ENCODE measurements at places on chromosomes 2 and 18.

DNA sequence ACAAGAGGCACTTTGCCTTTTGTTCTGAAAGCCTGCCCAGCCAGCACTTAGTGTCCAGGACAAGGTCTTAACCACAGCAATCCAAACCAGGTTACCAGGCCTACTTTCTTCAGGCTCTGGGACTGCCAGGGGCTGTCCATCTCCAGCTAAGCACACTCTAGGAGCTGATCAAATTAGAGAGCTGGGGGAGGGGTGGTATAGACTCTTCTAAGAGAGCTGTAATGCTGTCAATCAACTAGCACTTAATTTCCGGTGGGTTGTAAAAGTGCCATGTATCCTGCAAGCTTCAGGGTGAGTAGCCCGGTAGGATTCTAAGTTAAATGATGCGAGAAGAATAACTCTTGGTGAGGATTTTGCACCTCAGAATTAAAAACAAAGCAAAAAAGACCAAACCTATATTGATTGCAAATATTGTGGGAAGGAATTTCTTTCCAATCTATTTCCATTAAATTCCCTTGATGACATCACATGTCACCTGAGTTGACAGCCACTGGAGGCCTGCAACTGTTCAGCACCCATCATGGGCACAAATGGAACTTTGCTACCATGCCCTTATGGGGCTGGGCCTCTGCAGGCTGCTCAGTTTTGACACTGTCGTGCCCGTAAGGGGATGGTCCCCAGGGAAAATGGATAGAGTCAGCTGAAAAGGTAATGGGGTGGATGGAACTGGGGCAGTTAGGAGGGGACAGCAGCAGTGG lies 8.7 kb upstream of the COX7A2L start:
- H3K4me3 ChIP-seq, result no peak overlapping the region
- no peaks in the 10 kb centered on the region for H3K4me1 ChIP-seq
- H3K27ac ChIP-seq, result no peak overlapping the region
- DNase-seq, result no peak
- H3K27me3 ChIP-seq, result no peaks in the 10 kb centered on the region

DNA sequence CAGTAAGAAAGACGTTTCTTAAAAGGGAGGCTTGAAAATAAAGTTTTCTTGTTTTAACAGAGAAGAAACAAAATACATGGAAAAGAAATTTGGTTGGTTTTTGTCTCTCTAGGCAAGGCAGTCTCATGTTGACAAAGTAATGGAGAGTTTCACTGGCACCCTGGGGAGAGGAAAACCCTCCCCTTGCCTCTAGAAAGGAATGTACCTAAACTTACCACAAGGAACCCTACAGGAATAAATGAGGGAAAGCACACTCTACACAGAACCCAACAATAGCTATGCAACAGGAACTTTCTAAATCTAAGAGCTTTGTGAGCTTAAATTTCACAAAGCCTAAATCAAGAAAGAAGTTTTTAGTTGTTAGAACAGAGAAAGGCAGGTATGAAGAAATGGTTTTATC lies 37.0 kb downstream of the FIGN start:
- H3K27me3 ChIP-seq, result no peaks in the 10 kb centered on the region
- H3K4me3 ChIP-seq, result no peak overlapping the region

DNA sequence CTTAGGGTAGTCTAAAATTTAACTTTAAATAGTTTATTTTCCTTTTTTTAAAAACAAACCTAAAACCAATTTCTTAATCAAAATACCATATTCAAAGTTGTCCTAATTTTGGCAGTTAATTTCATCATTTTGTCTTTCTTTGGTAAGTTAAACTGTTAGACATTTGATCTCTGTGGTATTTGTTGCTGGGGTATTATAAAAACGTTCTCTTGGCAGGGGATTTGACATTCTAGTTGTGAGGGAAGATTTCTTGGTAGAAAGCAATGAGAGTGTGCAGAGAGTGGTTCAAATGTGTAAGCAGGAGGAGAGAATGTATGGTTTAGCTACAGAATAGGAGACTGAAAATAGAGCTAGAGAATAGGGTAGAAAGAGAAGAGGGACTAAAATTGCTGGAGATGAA lies 14.6 kb downstream of the GULP1 start:
- no peak for DNase-seq
- no peak overlapping the region for H3K4me3 ChIP-seq
- no peaks in the 10 kb centered on the region for H3K27me3 ChIP-seq
- H3K27ac ChIP-seq, result no peak overlapping the region
- H3K4me1 ChIP-seq, result peaks cover 15% of the 10 kb centered on the region
- H3K36me3 ChIP-seq, result no peaks in the 10 kb centered on the region

DNA sequence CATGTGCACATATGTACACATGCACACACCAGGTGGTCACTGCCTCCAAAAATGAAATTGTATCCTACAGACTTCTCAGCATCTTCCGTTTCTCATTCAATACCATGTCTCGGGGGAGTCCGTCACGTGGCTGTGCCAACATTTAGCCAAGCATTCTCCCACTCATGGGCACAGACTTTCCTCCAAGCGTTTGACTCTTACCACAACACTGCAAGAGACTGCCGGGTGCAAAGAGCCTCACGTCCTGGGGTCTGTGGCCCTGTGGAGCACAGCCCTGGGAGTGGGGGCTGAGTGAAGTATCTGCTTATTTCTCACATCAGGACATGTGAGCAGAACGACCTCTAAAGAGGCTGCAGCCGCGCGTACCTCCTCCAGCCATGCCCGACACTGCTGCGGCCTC lies 28.0 kb downstream of the HDAC4 start:
- no peaks in the 10 kb centered on the region for H3K4me1 ChIP-seq
- peaks cover 10% of the 10 kb centered on the region for H3K36me3 ChIP-seq
- no peak overlapping the region for H3K27ac ChIP-seq
- H3K4me3 ChIP-seq, result no peak overlapping the region
- DNase-seq, result peak; percentile 37

- H3K4me3 ChIP-seq, result no peak overlapping the region
- no peak for DNase-seq
- no peaks in the 10 kb centered on the region for H3K27me3 ChIP-seq
- H3K27ac ChIP-seq, result no peak overlapping the region
- H3K36me3 ChIP-seq, result no peaks in the 10 kb centered on the region
- peaks cover 39% of the 10 kb centered on the region for H3K4me1 ChIP-seq
Observed at GRCh38 chr18:10139783-10140410, 226.1 kb downstream of the VAPA start.

DNA sequence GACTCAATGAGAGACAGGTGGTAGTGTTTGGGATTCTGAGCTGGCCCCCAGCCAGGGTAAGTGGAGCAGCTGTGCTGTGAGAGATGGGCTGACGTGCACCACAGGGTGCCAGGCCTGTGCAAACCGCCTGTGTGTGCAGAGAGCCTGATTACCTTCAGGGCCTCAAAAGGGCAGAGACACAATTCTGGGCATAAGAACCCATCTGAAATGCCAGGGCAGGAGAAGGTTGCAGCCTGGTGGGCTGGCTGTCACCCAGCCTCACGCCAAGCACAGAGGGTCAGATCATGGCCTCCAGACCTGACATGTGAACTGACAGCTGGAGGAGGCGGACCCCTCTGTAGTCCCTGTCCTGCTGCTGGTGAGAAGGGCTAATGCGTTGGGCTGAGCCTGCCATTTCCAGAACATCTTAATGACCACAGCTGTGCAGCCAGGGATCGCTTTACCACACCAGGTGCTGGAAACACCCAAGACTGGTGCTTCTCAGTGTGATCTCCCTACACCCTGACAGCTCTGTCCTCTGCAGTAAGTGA lies 100.9 kb downstream of the ARL4C start:
- no peak overlapping the region for H3K27ac ChIP-seq
- no peaks in the 10 kb centered on the region for H3K36me3 ChIP-seq
- H3K4me3 ChIP-seq, result no peak overlapping the region

GRCh38 chr2:158810731-158811460 lies 15.8 kb downstream of the DAPL1 start:
- no peak overlapping the region for H3K27ac ChIP-seq
- no peak for DNase-seq
- H3K36me3 ChIP-seq, result no peaks in the 10 kb centered on the region
- H3K27me3 ChIP-seq, result no peaks in the 10 kb centered on the region
- no peak overlapping the region for H3K4me3 ChIP-seq

- no peak overlapping the region for H3K27ac ChIP-seq
- no peak overlapping the region for H3K4me3 ChIP-seq
- no peak for DNase-seq
- no peaks in the 10 kb centered on the region for H3K4me1 ChIP-seq
- H3K27me3 ChIP-seq, result no peaks in the 10 kb centered on the region
Observed at GRCh38 chr18:41850781-41851180, 104.3 kb upstream of the PIK3C3 start.

DNA sequence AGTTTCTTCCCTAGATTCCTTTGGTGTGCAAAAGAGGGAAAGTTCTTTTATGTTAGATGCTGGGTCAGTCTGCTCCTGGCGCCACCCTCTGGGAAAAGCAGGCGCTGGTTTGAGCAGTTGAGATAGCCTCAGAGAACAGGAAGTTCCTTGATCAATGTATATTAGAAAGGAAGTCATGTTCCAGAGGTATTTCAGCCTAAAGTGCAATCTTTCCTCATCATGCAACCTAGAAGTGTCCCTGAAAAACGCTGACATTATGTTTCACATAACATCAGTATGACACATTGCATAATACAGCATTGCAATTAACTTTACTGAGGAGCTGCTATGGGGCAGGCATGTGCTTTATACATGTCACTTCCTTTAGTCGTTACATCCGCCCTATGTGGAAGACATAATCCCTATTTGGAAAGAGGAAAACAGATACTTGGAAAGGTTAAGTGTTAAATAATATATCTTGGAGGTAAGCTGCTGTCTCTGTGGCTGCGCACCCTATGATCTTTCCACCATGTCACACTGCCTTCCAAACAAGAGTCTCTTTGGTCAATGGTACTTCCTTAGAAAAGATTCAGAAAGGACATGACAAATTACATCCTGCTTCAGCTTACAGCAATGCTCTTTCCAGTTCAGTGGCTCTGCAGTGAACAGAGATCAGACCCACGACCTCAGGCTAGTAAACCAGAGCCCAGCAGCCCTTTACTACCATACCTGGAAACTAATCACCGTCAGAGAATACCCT lies 369.7 kb downstream of the RAD51AP2 start:
- no peaks in the 10 kb centered on the region for H3K36me3 ChIP-seq
- H3K4me3 ChIP-seq, result no peak overlapping the region
- H3K27me3 ChIP-seq, result no peaks in the 10 kb centered on the region
- H3K27ac ChIP-seq, result no peak overlapping the region
- no peak for DNase-seq

- no peak overlapping the region for H3K27ac ChIP-seq
- no peak overlapping the region for H3K4me3 ChIP-seq
- H3K27me3 ChIP-seq, result no peaks in the 10 kb centered on the region
- no peaks in the 10 kb centered on the region for H3K4me1 ChIP-seq
Observed at GRCh38 chr2:208479342-208479741, 72.8 kb downstream of the PTH2R start.

- H3K27ac ChIP-seq, result no peak overlapping the region
- no peaks in the 10 kb centered on the region for H3K4me1 ChIP-seq
- H3K36me3 ChIP-seq, result no peaks in the 10 kb centered on the region
Observed at GRCh38 chr2:181602017-181602416, 54.9 kb downstream of the CERKL start.

DNA sequence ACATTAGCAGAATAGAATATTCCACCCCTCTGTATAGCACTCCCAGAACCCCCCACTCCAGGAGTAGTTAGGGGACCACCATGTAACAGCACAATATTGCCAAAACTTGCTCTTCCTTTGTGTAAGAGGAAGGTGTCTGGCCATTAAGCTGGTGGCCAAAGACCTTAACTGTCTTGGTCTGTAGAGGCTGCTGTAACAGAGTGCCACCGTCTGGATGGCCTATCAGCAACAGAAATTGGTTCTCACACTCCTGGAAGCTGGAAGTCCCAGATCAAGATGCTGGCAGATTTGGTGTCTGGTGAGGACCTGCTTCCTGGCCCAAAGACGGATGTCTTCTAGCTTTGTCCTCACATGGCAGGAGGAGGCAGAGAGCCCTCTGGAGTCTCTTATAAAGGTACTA lies 61.6 kb upstream of the TGFA start:
- no peaks in the 10 kb centered on the region for H3K27me3 ChIP-seq
- H3K27ac ChIP-seq, result no peak overlapping the region
- no peaks in the 10 kb centered on the region for H3K4me1 ChIP-seq
- no peaks in the 10 kb centered on the region for H3K36me3 ChIP-seq

- H3K36me3 ChIP-seq, result no peaks in the 10 kb centered on the region
- peak overlapping the region; percentile 82 for H3K4me3 ChIP-seq
- H3K27me3 ChIP-seq, result no peaks in the 10 kb centered on the region
- peak; percentile 69 for DNase-seq
- peaks cover 75% of the 10 kb centered on the region for H3K4me1 ChIP-seq
Observed at GRCh38 chr2:127673291-127674069, 1.9 kb downstream of the LIMS2 start.

DNA sequence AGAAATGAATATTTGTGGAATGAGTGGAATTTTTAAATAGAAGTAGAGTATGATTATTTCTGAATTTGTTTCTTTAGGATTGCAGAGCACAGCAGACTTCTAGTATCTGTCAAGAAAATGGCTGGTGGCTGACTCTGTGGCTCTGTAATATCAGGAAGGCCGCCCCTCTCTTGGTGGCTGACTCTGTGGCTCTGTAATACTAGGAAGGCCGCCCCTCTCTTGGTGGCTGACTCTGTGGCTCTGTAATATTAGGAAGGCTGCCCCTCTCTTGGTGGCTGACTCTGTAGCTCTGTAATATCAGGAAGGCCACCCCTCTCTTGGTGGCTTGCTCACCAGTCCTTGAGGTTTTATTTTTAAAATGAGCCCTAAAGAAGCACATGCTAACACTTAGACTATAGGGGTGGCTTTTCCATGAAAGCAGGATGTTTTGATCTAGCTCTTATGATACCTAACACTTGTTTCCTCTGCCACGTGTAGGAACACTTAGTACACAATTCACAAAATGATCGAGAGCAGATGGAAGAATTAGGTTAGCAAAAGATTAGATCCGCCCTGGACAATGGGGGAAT lies 85.1 kb upstream of the TTC39C start:
- H3K4me1 ChIP-seq, result peaks cover 14% of the 10 kb centered on the region
- DNase-seq, result no peak
- no peaks in the 10 kb centered on the region for H3K27me3 ChIP-seq
- H3K27ac ChIP-seq, result no peak overlapping the region
- H3K4me3 ChIP-seq, result no peak overlapping the region

Data from sigmoid colon (tissue), 7 donors.